NCI-H526 (cell line): ENCODE measurements at places on chromosomes 5 and 9.

DNA sequence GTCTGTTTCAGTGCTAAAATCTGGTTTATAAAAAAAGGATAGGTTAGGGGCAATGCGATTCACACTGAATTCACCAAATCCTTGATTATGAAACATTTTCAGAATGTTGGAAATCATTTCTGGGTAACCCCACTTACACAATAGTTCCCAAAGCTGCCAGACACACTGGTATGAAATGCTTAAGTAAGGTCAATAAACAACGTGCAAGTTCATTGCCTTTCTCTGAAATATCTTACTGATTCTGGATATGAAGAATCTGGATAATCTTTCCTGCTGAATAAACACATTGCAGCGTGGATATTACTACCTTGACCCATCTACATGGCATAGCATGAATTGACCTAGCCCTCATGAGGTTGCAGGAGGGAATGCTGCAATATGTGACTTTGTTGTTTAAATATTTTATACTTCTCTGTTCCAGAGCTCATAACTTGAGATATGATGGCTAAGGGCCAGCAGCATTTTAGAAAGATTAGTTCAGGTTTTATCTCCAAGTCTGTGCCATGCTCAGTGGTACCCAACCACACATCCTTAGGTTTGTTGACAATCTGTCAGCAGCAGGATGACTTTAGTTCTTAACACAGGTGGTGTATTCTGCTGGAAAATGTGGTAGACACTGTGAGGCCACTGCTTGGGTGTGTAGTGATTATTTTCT lies 121.0 kb downstream of the NREP start:
- DNase-seq = no peak

GRCh38 chr9:114852050-114852594 lies 46.3 kb upstream of the TNFSF15 start:
- no peak for DNase-seq

DNA sequence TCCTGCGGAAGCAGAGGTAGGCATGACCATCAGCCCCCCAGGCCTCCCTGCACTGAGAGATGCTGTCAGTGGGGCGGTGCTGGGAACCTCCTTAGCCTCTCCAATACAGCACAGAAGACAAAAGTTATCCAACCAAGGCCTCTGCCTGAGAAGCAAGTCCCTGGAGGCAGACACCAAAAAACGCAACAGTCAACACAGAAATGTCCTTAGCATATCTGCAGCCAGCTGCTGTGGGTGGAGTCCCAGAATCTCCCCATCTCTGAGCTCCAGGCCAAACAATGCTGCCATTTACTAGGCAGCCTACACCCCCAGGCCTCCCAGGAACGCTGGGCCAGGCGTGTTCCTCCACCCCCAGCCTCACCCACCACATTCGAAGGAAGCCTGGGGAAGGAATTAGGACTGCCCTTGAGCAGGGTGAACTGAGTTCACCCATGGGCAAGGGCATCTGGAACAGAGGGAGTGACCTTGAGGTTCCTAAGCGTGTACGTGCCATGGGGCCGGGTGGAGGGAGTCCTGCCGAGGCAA lies 43.7 kb downstream of the STK10 start:
- peak; percentile 13 for DNase-seq

GRCh38 chr5:115460472-115460871 lies 84.1 kb downstream of the FEM1C start:
- no peak for DNase-seq

DNA sequence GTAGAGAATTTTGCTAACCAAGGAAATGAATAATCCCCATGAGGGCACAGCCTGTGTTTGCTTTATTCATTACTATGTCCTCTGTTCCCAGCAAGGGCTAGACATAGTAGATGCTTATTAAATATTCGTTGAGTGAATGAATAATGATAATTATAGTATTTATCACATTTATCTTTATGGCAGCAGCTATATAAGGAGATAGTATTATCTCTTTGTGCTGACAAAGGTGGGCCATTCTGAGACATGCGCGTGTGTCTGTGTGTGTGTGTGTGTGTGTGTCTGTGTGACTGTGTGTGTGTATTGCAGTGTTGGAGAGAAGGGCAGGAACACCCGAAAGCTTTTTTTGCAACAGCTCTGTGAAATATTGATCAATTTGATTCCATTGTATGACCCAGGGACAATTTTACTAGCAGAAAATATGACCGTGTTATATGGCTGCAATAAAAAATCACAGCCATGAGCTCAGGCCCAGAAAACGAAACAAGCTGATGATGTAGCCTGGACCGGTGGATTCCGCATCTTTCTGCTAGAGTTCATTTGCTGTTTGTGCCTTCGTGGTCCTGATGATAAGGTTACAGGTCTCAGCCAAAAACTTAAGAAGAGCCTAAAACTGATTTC lies 39.8 kb downstream of the ZNF618 start:
- no peak for DNase-seq

DNA sequence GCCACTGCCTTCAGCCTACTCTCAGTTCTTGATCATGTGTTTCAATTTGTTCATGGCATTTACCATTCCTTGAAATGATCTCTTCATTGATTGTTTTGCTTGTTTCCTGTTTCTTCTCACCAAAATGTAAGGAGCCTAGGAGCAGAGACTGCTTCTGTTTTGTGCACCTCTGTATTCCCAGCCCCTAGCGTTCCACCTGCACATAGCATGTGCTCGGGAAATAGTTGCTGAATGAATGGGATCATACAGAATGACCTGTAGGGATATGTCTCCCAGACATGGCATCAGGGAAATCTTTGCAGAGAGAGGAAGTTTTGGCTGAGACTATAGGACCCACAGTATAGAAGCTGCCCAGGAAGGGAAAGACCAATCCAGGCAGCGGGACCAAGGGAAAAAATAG lies 6.2 kb upstream of the CERCAM start:
- peak; percentile 19 for DNase-seq

DNA sequence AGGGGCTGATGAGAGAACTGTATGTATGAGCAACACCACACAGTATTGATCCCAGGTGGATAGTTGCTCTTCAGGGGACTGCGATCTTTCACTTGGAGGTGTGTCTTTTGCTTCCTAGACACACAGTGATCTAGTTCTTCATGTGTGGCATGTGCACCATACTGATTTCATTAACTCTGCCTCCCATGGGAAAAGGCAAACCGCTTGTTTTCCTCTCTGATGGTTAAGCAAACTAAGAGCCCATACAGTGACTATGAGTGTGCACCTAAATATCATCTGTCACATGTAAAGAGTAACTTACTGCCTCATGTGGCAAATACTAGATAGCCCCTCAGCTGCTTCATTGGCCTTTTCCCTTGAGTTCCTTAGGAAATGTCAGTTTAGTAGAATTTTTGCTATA lies 147.3 kb downstream of the TLE4 start:
- no peak for DNase-seq

DNA sequence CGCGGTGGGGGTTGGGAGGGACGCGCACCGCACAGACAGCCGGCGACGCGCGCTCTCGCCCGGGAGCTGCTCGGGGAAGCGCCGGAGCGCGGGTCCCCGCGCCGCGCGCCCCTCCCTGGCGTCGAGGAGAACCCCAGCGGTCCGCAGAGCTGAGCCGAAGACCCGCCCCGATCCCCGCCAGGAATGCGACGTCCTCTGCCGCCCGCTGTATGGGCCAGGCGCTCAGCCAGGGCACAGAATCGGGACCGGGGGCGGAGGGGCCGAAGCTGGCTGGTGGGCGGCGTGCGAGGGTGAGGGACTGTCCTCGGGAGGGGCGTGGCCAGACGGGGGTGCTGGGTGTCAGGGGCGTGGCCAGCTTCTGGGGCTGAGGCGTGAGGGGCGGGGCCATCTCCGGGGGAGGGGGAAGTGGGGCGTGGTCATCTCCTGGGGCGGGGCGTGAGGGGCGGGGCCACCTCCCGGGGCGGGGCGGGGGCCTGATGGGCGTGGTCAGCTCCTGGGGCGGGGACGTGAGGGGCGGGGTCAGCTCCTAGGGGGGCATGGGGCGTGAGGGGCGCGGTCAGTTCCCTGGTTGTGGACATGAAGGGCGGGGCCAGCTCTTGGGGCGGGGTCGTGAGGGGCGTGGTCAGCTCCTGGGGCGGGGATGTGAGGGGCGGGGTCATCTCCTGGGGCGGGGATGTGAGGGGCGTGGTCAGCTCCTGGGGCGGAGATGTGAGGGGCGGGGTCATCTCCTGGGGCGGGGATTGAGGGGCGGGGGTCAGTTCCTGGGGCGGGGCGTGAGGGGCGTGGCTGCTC lies 965 bp downstream of the PTGDS start:
- DNase-seq = no peak

- DNase-seq = no peak
Measured at GRCh38 chr5:88746438-88746882, 136.5 kb downstream of the MEF2C start.

- DNase-seq = no peak
Measured at GRCh38 chr5:149079883-149080282, 17.0 kb upstream of the SH3TC2 start.

DNA sequence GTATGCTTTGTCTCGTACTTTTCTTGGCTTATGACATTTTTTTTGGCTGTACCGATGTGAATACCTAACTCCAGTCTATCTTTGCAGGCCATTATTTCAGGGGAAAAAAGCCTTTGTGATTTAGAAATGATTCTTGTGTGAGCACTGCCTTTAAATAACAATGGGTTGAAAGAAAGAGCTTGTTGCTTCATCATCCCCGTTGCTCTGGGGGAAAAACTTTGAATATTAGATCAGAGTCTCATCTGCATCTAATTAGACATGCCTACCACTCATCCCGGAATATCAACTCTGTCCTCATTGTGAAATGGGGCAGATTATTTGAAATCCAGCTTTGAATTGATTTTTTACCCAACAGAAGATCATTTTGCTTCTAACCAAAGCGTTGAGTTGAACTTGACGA lies 13.5 kb downstream of the CXCL14 start:
- no peak for DNase-seq

DNA sequence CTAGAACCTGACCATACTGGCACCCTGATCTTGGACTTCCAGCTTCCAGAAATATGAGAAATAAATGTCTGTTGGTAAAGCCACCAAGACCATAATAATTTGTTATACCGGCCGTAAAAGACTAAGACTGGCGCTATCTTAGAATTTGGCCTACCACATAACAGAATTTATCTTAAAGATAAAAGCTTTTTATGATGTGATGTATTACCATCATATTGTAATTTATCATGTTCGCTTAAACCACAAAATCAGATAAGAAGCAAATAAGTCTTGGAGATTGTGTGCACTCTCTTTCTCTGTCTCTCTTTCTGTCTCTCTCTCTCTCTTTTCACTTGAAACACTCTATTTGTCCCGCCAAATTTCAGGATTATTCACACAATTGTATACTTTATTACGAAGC lies 35.6 kb downstream of the FST start:
- DNase-seq = peak; percentile 3

DNA sequence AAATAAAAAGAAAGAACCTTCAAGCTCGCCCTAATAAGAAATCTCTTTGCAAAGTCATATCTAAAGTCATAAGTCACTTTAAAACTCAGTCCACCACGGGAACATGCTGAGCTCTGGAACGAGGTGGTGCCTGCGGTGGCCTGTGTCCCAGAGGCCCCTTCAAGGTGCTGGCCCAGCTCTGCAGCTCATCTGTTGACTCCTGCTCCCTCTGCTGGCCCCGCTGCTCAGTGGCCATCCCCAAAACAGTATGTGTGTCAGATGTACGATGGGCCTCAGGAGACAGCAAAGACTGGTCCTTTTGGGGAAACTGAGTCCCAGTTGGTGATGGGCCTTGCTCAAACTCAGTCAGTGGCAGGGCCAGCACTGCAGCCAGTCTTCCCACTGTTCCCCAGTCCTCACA lies 22.8 kb upstream of the FOXB2 start:
- DNase-seq = no peak

DNA sequence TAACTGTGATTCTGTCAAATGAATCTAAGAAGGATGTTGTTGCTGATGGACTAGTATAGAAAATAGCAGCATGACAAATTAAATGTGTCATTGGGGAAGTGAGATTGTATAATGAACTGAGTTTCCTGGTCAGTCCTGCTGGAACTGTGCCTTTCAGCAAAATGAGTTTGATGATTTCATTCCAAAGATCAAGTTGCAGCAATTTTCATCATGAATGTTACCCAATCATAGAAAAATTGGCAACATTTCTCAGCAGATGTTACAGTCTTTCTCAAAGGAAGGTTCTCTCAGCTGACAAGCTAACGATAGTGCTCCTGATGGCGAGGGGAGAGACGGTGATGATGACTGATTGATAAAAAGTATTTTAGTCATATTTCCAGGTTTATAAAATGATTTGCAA lies 10.7 kb downstream of the PCDHAC2 start:
- no peak for DNase-seq

GRCh38 chr5:135271533-135272310 lies 127.3 kb downstream of the MACROH2A1 start:
- no peak for DNase-seq

GRCh38 chr5:93100428-93100827 lies 480.6 kb downstream of the NR2F1-AS1 start:
- DNase-seq = no peak

DNA sequence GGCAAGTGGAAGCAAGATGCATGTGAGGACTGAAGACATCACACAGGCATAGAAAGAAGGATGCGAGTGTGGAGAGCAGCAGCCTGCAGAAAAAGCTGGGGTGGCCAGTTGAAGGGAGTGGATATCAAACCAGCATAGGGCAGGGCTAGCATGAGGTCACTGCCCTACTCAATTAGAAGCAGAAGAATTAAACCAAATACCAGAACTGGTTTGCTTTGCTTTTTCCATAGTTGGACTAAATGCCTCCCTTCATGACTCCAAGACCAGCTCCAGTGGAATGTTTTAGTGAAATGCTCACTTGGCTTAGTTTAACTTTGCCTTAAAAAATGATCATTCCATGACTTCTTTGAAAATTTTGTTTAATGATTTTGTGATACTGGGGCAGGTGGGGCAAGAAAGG lies 45.8 kb downstream of the TMEM167A start:
- DNase-seq = no peak

DNA sequence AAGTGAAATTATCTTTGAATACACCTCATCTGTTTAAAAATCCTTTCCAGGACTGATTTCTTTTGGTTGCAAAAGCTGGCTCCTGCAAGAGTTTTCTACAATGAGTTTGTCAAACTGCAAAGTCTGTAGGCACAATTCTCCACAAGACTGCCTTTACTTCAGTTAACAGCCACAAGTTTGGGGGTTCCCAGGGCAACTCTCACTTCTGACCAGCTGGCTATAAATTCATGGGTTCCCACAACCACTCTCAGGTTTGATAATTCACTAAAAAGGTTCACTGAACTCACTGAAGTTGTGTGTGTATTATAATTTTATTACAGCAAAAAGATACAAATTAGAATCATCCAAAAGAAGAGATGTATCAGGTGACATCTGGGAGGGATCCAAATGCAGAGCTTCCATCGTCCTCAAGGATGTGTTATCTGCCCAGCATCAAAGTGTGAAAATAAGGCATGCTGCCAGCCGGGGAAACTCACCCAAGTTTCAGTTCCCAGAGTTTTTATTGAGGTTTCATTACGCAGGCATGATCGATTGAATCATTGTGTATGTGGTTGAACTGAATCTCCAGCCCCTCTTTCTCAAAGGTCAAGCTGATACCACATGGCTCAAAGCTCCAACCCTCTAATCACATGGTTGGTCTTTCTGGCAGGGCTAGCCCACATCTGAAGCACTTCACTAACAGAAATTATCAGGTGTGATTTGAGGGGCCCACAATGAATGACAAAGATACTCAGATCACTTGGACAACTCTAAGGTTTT lies 19.0 kb upstream of the PSIP1 start:
- no peak for DNase-seq

GRCh38 chr9:124128568-124129166 lies 117.1 kb downstream of the LHX2 start:
- DNase-seq = no peak

- no peak for DNase-seq
Measured at GRCh38 chr5:34685485-34686165, 29.5 kb downstream of the RAI14 start.

GRCh38 chr9:121853617-121854395 lies 202.4 kb downstream of the DAB2IP start:
- DNase-seq = no peak
